Omental fat pad (tissue), 4 donors: ENCODE measurements at places on chromosomes 5 and 9.

- DNase-seq, result no peak
These were observed 330.1 kb upstream of the RFX3 start for GRCh38 chr9:3855929-3856328.

DNA sequence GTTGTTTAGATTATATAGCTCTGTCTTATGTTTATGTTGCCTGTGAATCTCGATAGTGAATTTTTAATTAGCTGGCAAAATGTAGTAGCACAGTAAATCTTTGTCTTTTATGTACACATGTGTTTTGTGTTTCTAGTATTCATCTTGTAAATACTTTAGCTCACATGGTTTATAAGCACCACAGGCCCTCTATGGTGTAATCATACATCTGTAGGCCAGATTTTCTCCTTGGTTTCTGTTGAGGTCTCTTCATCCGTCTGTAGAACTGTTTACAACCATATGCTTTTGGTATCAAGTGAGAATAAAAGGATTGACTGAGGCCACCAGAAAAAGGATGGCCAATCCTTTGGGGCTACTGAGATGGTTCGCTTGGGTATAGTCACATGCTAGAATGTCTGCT lies 45.0 kb downstream of the PRR16 start:
- DNase-seq, result no peak

- DNase-seq, result no peak
These were observed 192.9 kb upstream of the HAPLN1 start for GRCh38 chr5:83913593-83913992.

- no peak for DNase-seq
These were observed 590.4 kb downstream of the PRELID2 start for GRCh38 chr5:145244788-145245187.

DNA sequence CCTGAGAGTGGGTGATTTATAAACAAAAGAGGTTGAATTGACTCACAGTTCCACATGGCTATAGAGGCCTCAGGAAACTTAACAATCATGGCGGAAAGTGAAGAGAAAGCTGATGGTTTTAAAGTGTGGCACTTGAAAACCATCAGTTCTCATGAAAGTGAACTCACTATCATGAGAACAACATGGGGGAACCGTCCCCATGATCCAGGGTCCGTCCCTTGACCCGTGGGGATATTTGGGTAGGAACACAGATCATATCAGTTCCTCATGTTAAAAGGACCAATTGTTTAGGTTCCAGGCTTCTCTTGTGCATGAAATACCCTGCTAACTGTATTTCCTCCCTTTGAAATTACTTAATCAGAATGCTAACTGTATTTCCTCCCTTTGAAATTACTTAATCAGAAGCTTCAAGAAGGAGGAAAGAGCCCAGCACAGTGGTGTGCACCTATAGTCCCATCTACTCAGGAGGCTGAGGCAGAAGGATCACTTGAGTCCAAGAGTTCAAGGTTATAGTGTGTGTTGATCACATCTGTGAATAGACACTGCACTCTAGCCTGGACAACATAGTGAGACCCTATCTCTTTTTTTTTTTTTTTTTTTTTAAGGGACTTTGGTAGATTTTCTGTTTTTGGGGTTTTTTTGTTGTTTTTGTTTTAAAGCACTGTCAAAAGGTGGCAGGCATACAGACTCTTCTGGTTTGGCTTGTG lies 24.8 kb downstream of the TTC1 start:
- no peak for DNase-seq

- DNase-seq, result no peak
These were observed 10.6 kb upstream of the ANGPTL2 start for GRCh38 chr9:127132921-127133647.
